ENCODE measurements at places on chromosomes 16 and 17. TPM values are rescaled to one million over a fixed set of nuclear protein-coding genes. Genes with fewer than 3 reads are reported as not detected.

SMPD3 gene
- total RNA-seq, result 0.18 TPM

ABCC3 gene
- 93.7 TPM for total RNA-seq

DNA sequence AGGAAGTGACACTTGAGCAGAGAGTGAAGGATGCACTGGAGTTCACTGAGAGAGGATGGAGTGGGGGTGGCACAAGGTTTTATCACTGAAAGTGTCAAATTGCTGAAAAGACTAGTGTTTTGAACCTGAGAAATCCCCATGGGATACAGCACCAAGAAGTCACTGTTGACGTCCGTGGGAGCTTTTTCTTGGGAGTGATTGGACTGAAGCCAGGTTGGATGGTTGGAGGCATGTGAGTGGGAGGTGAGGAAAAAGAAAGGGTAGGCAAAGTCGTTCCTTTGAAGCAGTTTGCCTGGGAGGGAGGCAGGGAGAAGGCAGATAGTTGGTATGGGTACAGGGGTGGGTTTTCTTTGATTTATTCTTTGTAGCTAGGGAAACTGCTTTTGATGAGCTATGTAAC, 39.9 kb upstream of the SDK2 start:
- DNase-seq, result no peak
- no peaks in the 10 kb centered on the region for H3K4me1 ChIP-seq
- H3K27me3 ChIP-seq, result no peaks in the 10 kb centered on the region
- H3K27ac ChIP-seq, result no peak overlapping the region
- no peak overlapping the region for H3K4me3 ChIP-seq

DNA sequence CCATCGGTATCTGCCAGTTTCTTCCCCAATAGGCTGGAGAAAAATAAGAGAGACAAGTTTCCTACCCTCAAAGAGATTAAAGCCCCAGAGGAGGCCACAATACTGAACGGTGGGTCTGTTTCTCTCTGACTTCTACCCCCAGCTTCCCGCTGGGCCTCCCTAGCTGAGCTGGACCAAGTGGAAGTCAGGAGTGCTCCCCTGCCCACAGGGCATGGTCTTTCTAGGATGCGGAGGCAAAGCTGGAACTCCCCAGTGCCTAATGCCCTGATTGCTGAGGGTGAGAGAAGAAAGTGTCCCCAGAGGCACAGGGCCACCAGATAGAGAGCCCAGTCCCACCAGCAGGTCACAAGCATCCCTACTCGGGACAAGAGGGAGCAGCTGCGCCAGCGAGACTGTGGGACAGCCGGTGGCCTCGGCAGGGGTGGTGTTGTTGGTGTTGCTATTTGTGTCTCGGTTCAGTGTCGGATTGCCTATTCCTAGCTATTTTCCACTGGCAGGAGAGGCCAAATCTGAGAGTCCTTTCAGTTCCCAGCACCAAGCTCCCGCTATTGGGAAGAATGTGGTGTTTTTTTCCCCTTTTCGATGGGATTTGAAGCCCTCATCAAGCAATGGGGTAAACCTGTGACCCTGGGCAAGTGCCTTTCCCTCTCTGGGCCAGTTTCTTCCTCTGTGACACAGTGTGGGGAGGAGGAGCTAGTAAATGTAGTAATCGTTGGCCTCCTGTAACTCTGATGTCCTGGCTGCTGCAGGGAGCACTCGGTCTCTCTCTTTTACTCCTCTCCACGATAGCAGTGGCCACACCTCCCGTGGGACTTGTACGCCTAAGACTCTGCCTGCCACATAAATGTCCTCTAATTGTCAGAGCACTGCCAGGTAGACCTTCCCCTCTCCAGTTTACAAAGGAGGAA, 22.5 kb upstream of the TBX2 start:
- peak overlapping the region; percentile 63 for H3K27ac ChIP-seq
- H3K27me3 ChIP-seq, result no peaks in the 10 kb centered on the region
- no peak for DNase-seq
- no peaks in the 10 kb centered on the region for H3K36me3 ChIP-seq
- no peaks in the 10 kb centered on the region for H3K4me1 ChIP-seq

- peaks cover 24% of the 10 kb centered on the region for H3K36me3 ChIP-seq
- H3K27me3 ChIP-seq, result no peaks in the 10 kb centered on the region
- no peak for DNase-seq
- no peak overlapping the region for H3K27ac ChIP-seq
- no peak overlapping the region for H3K4me3 ChIP-seq
Observed at GRCh38 chr16:88601313-88602036, 31.3 kb downstream of the ZC3H18 start.

DNA sequence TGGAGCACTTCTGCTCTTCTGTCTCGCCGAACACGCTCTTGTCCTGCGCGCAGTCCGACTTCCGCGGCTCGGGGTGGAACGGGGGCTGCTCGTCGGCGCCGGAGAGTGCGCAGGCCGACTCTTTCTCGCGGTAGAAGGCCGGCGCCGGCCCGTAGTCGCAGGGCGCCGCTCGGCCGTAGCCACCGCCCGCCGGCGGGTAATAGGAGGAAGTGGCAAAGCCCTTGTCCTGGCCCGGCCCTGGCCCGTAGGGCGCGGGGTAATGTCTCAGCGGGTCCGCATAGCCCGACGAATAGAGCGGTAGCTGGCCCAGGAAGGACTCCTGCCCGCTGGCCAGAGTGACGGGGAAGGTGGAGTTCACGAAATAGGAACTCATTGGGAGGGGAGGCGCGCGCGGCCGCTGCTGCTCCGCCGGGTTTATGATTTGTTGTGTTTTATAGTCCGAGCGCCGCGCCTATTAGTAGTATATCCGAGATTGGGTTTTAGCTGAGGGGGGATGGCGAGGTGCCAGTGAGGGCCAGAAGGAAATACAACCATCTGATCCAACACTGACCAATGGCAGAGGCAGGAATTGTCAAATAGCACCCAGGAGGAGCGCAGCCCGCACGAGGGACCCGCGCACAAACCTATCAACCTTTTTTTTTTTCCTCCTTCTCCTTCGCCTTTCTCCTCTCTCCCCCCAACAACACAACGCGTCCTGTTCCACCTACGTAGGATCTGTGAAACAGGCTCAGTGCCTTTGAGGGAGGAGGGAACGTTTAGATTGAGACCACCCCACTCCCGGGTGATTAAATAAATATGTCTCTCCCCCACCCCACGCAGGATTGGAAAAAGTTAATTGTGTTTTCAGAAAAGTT, 4.4 kb upstream of the HOXB5 start:
- peak overlapping the region; percentile 72 for H3K4me3 ChIP-seq
- H3K27ac ChIP-seq, result no peak overlapping the region
- H3K4me1 ChIP-seq, result peaks cover 24% of the 10 kb centered on the region
- no peaks in the 10 kb centered on the region for H3K36me3 ChIP-seq
- peaks cover 61% of the 10 kb centered on the region for H3K27me3 ChIP-seq

DNA sequence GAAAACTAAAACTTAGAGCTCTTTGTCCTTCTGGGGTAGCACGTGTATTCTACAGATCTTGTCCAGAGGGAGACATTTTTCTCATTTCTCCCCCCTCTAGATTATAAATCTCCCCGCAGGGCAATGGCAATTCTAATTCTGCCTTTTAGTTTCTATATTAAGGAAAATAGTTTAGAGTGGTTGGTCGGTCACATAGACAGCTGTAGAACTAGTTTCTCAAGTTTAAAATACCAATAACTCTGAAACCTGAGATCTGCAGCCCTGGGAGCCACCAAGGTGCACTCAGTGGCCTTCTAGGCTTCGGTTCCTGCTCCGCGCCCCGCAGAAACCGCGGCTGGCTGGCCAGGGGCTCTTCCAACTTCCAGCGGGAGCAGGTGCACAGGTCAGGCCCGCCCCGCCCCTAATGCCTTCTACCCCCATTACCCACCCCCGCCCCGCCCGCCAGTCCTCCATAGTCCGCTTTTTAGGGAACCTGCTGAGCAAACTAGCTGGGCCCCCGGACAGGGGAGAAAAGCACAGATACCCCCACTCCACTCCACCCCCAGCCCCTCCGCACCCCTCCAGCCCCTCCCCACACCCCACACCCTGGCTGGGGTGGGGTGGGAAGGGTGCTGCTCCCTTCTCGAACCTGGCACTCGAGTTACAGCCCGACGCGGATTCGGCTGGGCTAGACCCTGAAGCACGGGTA, 431 bp downstream of the SLFN11 start:
- no peaks in the 10 kb centered on the region for H3K36me3 ChIP-seq
- H3K27me3 ChIP-seq, result no peaks in the 10 kb centered on the region
- H3K4me3 ChIP-seq, result peak overlapping the region; percentile 61
- DNase-seq, result no peak
- peak overlapping the region; percentile 90 for H3K27ac ChIP-seq
- H3K4me1 ChIP-seq, result no peaks in the 10 kb centered on the region

- peaks cover 47% of the 10 kb centered on the region for H3K4me1 ChIP-seq
- no peak for DNase-seq
- no peak overlapping the region for H3K4me3 ChIP-seq
- H3K27ac ChIP-seq, result peak overlapping the region; percentile 81
Observed at GRCh38 chr17:55726440-55726839, 3.8 kb upstream of the TMEM100 start.

DNA sequence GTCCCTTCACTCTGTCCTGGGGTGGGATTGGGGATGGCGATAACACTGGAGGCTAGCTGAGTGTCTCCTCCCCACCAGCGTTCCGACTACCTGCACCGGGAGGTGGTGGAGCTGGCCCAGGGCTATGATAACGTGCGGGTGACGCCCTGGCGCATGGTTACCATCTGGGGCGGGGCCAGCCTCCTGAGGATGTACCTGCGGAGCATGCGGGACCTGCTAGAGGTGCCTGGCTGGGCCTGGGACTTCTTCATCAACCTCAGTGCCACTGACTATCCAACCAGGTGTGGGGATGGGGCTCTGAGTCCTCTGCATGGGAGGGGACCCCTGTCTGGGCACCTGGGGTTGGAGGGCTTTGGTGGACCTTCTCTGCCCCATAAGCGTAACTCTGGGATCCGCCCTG, 8.8 kb downstream of the XYLT2 start:
- DNase-seq, result no peak
- no peaks in the 10 kb centered on the region for H3K4me1 ChIP-seq
- no peak overlapping the region for H3K4me3 ChIP-seq
- H3K27me3 ChIP-seq, result no peaks in the 10 kb centered on the region
- H3K36me3 ChIP-seq, result peaks cover 80% of the 10 kb centered on the region
